HuH-7 (cell line): ENCODE measurements at places on chromosomes 5 and 9.

DNA sequence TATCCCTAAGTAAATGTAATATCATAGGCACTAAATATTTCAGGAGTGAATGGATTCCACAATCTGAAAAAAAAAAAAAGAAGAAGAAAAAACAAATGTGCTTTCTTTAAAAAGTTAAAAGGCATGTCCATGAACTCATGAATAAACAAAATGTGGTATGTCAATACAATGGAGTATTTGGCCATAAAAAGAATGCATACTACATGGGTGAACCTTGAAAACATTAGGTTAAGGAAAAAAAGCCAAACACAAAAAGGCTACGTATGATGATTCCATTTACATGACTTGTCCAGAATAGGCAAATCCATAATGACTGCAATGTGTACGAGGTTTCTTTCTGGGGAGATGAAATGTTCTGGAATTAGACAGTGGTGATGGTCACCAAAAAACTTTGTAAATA, 45.3 kb downstream of the FNIP1 start:
- DNase-seq, result no peak

- DNase-seq, result no peak
Measured at GRCh38 chr5:139287890-139288635, 5.5 kb upstream of the MATR3 start.

DNA sequence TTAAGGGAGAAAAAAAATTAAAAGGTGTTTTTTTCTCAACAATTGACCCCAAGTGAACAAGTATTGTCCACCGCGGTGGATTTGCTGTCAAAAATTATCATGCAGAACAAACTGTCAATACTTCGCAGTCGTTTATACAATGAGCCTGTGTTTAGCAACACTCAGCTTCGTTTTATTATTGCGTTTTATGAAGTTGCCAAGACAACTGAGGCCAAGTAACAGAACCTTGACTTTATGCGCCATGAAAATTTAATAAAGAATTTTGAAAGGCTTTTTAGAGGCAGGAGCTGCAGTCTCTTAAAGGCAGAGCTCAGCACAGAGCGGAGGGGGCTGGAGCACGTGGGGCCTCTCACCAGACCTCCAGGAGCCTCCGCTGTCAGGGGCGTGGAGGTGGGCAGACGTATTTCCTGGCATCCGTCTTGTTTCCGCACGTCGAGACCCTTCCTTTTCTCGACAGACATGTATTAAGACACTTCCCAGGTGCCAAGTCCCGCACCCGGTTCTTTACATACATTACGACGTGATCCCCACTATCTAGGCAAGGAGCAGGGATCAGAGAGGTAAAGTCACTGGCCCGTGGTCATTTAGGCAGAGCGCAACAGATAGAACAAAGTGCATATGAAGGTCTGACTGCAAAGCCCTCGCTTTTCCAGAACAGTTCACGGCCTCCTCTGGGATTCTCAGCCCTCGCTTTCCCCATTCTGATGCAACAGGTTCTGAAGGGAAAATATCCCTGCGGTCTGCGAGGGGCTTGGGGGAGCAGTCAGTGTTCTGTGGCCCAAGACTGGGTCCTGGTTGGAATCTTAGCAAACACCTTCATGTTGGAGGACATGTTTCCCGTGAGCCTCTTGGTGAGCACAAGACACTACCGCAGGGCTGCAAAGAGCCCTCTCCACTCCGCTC, 164.4 kb downstream of the DAB2IP start:
- DNase-seq, result no peak

DNA sequence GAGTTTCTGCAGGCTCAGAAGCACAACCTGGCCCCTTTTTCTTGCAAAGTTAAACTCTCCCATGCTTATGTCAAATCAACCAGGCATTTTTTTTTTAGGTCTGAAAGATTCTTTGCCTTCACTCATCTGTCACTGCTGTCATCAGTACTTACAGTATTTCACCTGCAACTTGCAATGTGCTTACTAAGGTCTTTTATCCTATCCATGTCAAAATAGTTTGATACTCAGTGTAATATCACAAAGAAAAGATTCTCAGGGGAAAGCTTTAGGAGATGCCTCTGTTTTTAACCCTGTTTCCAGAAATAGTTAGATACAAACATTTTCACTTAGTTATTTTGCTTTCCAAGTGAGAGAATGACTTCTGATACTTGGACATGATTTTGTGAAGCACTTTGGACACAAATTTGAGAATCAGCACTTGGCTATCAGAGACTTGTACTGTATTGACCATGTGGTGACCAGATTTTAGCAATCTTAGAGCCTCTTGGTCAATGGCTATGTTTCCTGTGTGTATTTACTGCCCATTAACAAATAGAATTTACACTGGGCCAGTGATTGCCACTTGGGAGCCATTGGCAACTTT, 428.2 kb downstream of the IRX1 start:
- no peak for DNase-seq

DNA sequence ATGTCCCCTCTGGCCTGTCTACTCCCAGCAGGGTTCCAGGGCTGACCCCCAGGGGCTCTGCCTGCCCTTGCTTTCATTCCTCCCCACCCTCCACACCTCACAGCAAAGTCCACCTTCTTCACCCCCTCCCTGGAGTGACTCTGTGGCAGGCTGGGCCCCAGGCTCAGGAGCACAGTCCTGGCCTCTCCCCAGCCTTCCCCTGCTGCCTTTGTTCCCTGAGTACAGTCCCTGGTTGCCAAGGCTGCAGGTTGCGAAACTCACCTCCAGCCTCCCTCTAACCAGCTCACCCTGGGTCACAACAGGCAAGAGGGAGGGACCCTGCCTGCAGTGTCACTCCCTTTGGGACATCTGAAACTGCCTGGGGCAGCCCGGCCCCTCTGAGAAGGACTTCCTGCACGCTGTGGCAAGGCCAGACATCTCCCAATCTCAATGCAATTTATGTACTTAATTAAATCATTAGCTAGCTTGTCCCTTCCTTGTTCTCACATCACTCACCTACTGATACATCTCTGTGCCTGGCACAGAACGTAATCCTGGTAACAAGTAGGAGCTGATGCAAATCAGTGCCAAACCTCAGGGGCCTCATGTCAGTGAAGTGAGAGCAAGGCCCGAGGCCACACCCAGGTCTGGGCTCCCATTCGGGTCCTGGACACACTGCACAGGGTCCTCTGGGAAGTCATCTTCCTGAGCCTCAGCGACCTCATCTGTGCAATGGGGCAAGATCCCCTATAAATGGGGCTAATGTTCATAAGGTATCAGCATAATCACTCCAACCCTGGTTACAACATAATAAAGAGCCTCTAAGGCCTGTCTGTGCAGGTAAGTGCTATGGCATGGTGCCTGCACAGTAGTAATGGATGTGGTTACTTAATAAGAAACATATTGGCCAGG, 27.3 kb upstream of the TRIM14 start:
- DNase-seq, result peak; percentile 98

- DNase-seq, result no peak
Measured at GRCh38 chr9:8012986-8013385, 213.4 kb upstream of the DMAC1 start.

DNA sequence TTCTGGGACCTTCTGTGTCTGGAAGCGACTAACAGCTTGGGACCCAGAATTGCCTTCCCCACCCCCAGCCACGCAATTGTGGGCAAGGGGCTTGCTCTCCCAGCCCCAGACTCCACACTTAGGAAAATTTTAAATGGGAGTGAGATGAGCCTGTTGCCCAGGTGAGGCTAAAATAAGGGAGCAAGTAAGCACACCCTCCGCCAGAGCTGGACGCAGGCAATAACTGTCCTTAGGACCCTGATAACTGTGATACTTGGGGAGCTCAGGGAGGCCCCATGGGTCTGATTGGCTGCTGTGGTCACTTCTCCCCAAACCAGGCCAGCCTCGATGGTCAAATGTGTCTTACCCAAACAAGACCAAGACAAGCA, 13.3 kb downstream of the ABO start:
- no peak for DNase-seq

DNA sequence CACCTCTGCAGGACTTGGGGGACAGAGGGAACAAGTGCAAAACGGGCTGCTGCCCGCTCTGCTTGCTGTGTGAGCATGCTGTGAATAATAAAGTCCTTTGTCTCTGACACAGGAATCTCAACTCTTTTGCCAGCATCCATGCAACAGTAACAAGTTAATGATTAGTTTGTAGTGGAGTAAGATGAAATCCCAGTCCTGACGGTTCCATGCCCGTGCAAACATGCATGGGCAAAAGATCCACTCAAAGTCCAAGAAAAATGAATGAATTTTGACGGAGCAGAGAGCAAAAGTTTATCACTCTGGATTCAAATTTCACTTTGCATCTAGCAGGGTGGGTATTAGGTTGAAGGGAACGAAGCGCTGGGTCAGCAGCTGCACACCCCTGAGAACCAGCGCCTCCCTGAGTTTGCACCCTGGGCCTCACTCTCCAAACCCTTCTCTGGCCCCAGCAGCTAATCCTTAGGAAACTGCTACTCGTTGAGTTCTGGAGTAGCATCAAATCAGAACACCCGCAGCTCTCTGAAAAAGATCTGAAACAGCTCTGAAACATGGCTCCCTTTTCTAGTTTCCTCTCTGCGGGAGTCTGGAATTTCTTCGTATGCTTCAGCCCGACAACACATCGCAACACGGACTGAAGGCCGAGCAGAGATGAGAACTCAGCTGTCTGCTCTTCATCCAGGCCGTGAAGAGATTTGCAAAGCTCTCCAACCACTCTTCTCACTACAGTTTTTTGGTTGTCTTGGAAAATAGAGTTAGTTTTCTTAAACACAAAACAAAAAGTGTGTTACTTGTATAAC, 45.6 kb upstream of the RUFY1 start:
- peak; percentile 73 for DNase-seq

- DNase-seq, result no peak
Measured at GRCh38 chr9:75087289-75087823, 599 bp downstream of the NMRK1 start.

GRCh38 chr9:15080401-15080800, 170.2 kb upstream of the FREM1 start:
- no peak for DNase-seq

- no peak for DNase-seq
Measured at GRCh38 chr5:73447530-73448462, 781 bp downstream of the FOXD1 start.

DNA sequence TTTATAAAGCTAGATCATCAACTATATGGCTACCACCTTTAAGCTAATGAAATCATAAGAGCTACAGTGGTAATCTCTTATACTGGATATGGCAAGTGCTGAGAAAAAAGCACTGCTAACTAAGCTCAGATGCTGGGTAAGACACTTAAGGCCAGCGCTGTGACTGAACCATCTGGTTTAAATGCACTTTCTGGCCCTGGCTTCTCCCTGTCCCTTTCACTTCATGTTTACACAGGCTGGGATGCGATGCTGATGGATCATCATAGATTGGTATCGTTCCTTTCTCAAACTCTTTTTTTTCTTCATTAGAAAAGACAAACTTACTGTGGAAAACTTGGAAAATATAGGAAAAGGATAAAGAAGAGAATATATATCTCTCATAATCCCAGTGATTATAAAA, 52.3 kb downstream of the KIF24 start:
- DNase-seq, result no peak

GRCh38 chr5:66788556-66788955, 192.4 kb downstream of the MAST4 start:
- DNase-seq, result no peak

DNA sequence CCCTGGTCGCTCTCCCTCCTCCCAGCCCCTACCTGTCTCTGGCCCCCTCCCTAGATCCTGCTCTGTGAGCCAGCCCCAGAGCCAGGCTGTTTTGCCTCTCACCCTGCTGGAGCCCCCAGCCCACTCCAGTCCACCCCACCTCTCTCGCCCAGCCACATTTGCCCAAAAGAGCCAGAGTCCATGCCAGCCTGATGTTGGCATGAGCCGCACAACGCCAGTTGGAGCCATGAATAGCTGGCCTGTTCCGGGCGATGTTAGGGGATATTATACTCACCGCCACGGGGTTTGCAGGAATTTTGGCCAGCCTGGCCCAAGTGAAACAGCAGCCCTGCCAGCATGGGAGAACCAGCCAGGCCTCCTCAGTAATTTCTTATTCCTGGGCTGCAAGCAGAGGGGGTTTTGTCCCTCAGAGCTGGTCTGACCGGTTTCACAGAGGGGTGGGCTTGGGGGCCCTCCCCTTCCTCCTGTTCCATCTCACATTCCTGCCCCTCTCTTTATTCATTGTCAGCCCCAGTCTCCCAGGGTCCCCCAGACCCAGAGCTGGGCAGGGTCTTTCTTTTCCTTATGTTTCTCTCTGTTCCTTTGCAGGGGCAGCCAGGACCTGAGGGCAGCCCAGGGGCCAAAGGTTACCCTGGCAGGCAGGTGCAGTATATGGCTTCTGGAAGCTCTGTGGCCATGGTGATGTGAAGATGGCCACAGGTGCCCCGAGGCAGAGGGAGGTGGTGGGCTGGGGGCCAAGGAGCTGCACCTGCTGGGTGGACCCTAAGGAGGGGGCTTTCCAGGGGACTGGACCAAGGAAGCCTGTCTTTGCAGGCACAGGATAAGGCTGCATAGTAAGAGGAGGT, 50.1 kb downstream of the COL27A1 start:
- DNase-seq, result no peak

DNA sequence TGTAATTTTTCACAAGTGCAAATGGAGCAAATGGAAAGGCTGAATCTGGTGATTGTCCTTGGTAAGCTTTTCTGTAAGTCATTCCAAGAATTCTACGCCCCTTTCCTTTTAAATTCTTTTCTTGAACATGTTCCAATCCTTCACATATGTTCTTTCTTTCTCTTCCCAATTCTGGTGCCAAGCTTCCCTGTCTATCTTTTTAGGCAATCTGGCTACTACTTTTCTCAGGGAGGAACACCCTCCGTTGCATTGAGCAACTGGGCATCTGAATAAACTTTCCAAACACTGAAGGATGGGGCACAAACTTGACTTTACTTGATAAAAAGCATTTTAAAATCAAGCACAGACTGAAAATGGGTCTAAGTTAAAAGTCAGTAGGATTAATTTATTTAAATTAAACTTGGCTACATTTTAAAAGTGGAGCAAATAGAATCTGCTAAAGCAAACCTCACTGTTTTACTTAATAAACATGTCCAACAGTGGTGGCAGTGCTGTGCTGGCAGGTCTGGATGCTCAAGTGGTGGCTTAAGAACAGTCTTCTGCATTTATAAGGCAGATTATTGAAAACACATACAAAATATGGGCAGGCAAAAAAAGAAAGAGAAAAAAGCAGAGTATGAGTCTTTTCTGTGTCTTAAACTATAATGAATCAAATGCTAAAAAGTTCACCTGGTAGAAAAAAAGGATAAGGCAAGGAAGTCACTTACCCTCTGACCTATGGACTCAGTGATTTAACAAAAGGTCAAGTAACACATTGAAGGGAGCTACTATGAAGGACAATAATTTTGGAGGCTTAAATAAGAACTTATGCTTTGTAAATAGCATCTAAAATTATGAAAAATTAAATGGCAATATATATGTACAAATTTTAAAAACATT, 5.4 kb downstream of the ELL2 start:
- no peak for DNase-seq

- no peak for DNase-seq
Measured at GRCh38 chr5:109304309-109304708, 105.5 kb downstream of the PJA2 start.
